ENCODE measurements at places on chromosomes 4 and X. TPM values are rescaled to one million over a fixed set of nuclear protein-coding genes. Genes with fewer than 3 reads are reported as not detected.

DNA sequence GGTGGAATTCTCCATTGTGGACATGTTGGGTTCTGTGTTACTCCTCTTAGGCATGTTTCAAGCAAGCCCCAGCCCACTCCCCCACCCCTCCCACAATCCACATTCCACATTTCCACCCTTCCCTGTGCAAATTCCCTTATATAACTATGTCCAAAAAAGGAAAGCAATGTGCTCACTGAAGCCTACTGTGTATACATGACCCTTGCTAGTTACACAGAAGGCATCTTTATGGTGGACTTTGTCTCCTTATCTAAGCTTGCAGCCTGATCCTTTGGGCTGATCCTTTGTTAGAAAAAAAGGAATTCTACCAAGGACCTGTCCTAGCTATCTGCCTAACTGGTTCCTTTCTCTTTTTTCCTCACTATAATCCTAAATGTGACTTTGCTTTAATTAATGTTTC lies 796.8 kb downstream of the NLGN4X start:
- no peak for DNase-seq

GRCh38 chr4:54096295-54096962 lies 3.5 kb upstream of the GSX2 start:
- DNase-seq = no peak

GRCh38 chr4:159455675-159456237 lies 352.9 kb downstream of the RAPGEF2 start:
- no peak for DNase-seq

- no peak for DNase-seq
Observed at GRCh38 chr4:28926156-28926555, 1794.0 kb upstream of the PCDH7 start.

GRCh38 chr4:106021737-106022410 lies 126.6 kb downstream of the NPNT start:
- DNase-seq = no peak

DNA sequence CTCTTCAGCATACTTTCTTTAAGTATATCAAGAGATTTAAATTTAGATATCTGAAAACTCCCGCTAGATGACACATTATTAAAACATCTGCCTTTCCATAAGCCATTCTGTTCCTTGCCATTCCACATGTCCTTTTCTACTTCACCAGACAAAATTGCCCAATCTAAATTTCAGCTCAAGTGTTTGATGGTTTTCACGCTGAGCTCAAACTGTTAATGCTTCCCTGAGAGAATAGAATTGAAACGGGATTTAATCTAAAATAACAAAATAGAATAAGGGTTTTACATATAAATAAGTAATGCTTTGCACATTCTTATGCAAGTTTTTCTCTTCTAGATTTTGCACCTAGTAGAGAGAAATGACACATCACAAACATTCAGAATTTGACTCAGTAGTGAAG lies 764.5 kb upstream of the TENM3 start:
- DNase-seq = no peak

GRCh38 chr4:66571145-66571695 lies 900.9 kb upstream of the EPHA5 start:
- no peak for DNase-seq

DNA sequence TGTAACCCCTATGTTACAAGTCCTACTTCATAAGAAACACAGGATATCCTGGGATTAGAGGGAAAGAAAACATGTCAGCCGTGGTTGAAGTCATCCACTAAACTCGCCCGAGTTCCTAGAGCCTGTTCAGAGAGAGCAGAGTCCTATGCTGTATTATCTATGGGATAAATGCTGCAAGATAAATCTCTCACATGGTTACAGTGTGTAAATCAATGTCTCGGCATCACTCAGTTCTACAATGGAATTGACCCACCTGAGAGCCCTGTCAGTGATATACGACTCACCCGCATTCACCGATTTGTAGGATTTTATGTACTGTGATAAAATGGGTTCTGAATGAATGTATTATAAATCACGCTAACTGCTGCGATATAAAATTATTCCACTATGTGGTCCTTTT lies 127.8 kb upstream of the ANXA3 start:
- DNase-seq = no peak

The GPRASP1 gene
- 116 TPM for total RNA-seq

The IQCM gene
- not detected for total RNA-seq

The ANK2 gene
- 714 TPM for total RNA-seq

The ZCCHC18 gene
- total RNA-seq = 13.8 TPM

The TXK gene
- total RNA-seq = 1.2 TPM

The SEL1L3 gene
- 19.2 TPM for total RNA-seq

The ZDHHC15 gene
- total RNA-seq = 4.1 TPM

The CC2D2A gene
- total RNA-seq = 19.0 TPM

The TMPRSS11A gene
- not detected for total RNA-seq

All from dorsolateral prefrontal cortex (tissue), 122 donors.